Type B pancreatic cell (in vitro differentiated cells): ENCODE measurements at places on chromosomes 13 and 19. TPM values are rescaled to one million over a fixed set of nuclear protein-coding genes. Genes with fewer than 3 reads are reported as not detected.

DNA sequence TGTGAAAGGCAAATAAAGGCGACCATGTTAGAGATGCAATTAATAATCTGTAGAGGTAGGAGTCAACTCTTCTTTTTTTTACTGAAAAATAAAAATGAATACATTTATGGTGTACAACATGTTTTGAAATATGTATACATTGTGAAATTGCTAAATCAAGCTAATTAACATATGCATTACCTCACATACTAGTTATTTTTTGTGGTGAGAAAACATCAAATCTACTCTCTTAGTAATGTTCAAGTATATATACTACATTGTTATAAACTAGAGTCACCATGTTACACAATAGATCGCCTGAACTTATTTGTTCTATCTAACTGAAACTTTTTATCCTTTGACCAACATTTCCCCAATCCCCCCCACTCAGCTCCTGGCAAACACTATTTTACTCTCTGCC lies 143.2 kb downstream of the POU4F1 start:
- DNase-seq: no peak

- no peak for DNase-seq
Measured at GRCh38 chr13:69050696-69051095, 1056.9 kb upstream of the ATXN8OS start.

- no peak for DNase-seq
Measured at GRCh38 chr19:30512176-30513081, 140.2 kb downstream of the ZNF536 start.

DNA sequence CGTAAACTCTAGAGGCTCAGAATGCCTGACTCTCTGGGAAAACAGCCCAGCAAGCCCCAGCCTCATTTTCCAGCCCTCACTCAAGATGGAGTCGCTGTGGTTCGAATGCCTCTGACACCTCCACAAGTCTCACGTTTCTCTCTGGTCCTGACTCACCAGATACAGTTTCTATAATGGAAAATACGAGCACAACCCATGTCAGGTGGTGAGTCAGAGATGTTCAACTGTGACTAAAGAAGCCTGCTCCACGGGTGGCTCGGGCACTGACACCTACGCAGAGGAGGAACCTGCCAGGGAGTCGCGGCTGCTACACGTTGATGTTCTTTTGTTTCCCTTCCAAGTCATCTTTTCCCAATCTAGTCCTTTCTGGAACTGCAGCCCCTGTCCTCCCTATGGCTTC lies 87.1 kb upstream of the STK24 start:
- no peak for DNase-seq

DNA sequence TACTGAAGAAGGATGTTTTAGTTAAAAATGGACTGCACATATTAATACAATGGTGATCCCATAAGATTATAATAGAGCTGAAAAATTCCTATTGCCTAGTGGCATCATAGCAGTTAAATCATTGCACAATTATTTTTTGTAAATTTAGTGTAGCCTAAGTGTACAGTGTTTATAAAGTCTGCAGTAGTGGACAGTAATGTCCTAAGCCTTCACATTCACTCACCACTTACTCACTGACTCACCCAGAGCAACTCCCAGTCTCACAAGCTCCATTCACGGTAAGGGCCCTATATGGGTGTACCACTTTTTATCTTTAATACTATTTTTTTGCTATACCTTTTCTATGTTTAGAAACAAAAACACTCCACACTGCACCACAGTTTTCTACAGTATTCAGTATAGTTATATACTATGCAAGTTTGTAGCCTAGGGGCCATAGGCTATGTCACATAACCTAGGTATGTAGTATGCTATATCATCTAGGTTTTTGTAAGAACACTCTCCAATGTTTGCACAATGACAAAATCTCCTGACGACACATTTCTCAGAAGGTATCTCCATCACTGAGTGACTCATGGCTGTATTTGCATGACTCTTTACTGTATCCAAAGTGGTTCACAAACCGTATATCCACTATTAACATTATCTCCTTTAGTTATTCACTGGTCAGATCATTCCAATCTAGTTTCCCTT lies 536.0 kb downstream of the KLF12 start:
- DNase-seq: no peak

The DIRAS1 gene
- total RNA-seq: 5.9 and 10.4 TPM in 2 replicates

DNA sequence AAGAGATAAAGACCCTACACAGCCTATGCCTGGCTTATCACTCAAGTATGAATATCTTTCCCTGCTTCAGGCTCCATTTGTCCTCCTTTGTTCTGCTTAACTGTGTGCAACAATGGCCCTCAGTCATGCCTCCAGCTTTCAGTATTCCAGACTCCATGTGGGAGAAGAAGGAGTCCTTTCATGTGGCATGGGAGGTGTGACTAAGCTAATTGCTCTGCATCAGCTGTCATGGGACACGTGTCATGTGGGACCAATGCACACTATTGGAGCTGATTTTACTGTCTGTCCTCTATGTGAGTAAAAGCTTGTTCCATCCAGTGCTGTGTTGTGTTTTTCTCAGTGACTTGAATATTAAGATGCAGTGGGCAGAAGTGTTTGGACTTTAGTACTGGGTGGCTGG lies 1198.3 kb downstream of the OLFM4 start:
- DNase-seq: no peak

- no peak for DNase-seq
Measured at GRCh38 chr19:35337097-35337983, 8.4 kb downstream of the CD22 start.

The IFNL1 gene
- total RNA-seq: not detected in 2 replicates

The ZNF726 gene
- 4.2 and 6.8 TPM in 2 replicates for total RNA-seq

DNA sequence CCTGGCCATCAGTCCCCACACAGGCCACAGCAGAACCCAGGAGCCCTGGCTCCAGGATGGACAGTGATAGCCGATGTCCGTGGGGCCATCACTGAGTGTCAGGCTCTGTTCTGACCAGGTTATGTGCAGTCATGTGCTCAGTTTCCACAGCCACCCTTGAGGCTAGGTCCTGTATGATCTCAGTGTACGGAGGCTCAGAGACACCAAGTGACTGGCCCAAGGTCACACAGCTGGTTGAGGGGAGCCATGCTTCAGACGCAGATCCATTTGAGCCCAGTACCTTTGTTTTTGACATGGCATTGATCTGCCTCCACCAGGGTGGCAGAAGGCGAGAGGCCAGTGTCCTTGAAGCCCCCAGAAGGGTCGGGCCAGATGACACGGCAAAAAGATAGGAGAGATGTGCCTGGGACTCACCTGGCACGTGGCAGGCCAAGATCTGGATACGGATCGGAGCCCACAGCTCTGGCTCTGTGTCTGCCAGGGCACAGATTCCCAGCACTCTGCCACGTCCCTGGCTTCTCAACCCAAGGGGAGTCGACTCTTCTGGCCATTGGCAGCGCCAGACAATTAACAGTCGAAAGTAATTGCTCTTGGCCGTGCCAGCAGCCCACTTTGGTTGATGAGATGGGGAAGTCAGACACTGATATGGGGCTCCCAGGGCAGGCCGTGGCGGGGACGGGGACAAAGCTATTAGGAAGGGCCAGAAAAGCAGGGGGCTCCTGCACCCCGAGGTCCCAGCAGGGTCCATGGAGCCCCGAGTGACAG lies 15.6 kb downstream of the EVI5L start:
- no peak for DNase-seq

- DNase-seq: no peak
Measured at GRCh38 chr13:101835920-101836319, 383.4 kb downstream of the ITGBL1 start.

The NPHS1 gene
- total RNA-seq: 1.9 TPM in 2 replicates

The FAM83E gene
- total RNA-seq: 6.1 and 8.1 TPM in 2 replicates

- no peak for DNase-seq
Measured at GRCh38 chr13:73879346-73880015, 254.7 kb downstream of the KLF12 start.
